ENCODE measurements at places on chromosomes 4 and X. TPM values are rescaled to one million over a fixed set of nuclear protein-coding genes. Genes with fewer than 3 reads are reported as not detected.

DNA sequence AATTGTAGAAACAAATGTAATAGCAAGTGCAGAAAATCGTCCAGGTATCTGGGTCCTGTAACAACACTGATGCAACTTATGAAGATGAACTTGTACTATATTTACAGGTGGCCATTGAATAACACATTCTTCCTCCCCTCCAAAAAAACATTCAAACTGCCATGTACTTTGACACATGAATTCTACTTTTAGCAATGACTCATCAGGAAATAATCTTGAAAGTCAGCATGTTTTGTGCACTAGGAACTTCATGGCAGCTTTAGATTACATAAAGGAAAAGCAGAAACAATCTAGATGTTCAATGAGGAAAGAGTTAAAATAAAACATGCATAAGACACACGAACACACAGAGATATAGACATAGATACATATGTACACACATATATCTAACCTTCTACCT is 2.5 kb downstream of the PABPC1L2A start:
- DNase-seq, result no peak

- DNase-seq, result peak; percentile 50
These were observed 821 bp upstream of the NALF2 start for GRCh38 chrX:69503228-69503781.

- DNase-seq, result no peak
These were observed 647.8 kb upstream of the LCORL start for GRCh38 chr4:18669390-18669789.

GUCY1B1 gene
- total RNA-seq, result 1.1 TPM

DNA sequence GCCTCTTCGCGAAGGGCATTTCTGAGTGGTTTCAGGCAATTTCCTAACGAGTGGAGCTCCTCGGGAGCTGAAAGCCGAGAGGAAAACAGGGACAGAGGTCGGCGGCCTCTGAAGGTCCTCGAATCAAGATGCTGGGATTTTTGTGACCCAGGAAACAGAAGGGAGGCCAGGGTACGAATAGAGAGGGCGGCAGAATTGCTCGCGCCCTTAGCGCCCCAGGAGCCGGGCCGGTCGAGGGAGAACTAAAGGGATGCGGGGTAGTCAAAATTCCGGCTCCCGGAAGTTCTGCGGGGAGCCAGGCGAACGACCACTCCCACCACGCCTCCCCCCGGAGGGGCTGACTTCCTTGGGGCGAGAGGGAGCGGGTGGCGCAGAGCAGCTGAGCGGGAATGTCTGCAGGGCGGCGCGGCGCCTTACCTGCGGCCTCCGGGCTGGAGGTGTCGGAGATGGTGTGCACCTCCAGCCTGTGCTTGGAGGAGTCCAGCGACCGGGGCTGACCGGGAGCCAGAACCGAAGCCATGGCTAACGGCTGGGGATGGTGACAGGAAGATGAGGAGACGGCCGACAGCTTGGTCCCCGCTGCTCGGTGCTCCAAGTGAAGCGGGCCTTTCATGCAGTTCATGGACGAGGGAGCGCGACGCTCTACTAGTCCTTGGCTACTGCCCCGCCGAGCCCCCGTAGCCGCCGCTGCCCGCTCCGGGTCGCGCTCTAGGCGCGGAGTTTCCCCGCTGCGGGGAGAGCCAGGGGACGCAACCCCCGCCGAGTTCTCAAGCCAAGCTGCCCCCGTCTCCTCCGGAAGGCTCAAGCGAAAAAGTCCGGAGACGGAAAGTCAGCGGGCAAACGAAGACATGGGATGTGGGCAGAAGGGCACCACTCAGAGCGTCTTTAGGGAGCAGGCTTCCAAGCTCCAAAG is 782 bp downstream of the PITX2 start:
- no peak for DNase-seq

- no peak for DNase-seq
These were observed 1.6 kb downstream of the OTUD4 start for GRCh38 chr4:145178740-145179280.

- DNase-seq, result no peak
These were observed 139.9 kb downstream of the HDX start for GRCh38 chrX:84362184-84362838.

GRCh38 chr4:1053080-1053661 is 41.7 kb downstream of the FGFRL1 start:
- DNase-seq, result no peak

CC2D2A gene
- 12.2 TPM for total RNA-seq

MAGEA1 gene
- total RNA-seq, result 64.2 TPM

PSAPL1 gene
- total RNA-seq, result not detected

HUWE1 gene
- 66.4 TPM for total RNA-seq

- DNase-seq, result no peak
These were observed 75.0 kb downstream of the EVC start for GRCh38 chr4:5785806-5786680.
